ENCODE measurements at places on chromosomes 3 and 15.

DNA sequence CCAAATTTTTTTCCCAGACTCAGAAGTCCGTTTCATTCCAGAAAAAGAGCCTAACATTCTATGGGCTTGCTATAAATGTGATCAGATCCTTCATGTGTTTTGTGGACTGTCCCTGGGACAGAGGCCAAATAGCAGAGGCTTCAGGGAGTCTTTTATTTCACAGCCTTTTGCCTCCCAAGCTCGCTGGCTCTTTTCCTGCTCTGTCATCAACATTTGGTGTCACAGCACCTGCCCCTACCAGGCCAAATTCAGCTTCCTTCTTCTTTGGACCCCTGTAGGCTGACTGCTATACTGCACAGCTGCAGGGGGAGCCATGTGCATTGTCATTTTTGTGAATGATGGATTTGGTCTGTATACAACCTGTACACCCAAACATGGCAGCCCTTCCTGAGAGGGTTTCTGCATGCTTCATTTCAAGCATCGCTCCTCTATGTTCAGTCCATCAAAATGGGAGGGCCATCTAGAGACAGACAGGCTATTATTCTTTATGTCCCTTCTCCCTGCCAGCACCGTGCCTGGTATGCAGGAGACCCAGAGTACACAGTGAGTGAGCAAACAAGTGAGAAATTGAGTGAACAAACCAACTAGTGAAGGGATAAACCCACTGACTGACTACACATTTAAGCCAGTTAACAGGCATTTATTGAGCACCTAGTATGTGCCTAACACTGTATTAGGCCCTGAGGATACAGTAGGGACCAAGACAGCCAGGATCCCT is 17.9 kb upstream of the RPP14 start:
- DNase-seq = no peak

DNA sequence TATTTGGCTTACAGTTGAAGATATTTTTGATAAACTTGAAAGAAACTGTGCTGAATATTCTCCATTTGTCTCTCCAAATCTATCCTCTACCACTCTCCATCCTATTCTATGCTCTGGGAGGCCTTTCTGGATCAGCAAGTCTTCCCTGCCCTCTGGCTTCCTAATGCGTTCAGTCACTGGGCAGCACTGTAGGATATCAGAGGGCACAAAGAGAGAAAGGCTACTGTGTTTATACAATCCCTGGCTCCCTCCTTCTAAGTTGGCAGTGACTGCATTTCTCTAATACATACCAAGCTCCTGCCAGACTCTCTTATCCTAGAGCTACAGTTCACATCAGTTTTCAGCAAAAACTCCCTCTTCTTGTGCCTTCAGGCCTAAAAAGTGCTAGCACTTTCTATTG is 102.1 kb upstream of the FHIT start:
- DNase-seq = no peak

DNA sequence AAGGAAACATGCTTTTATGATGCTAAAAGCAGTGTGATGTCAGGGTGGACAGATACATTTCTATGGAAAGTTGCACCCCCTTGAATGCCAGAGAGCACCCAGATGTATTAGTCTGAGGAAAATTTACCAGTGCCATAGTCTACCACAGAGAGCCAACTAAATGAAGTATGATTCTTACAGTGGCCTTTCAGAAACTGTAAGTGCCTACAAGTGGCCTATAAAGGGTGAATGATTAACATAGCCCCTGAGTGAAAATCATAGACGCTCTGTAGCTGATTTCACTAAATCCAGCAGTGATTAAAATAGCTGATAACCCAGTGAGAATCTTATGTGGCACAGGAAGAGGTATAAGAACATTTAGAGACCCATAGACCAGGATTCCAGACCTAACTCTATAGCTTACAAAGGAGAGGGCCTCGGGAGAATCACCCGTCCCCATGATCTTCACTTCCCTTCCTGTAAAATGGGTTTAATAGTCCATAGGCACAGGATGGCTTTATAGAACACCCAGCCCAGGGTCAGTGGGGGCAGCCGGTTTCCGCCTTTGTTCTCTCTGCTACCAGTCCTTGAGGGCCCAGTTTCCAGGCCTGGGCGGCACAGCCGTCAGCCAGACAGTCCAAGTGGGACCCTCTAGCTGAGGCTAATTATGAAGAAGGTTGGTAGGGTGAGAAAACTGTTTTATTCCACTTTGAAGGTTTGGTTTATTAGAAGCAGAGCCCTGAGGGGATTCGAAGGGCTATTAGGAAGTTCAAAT is 35.5 kb upstream of the CACNA2D3 start:
- DNase-seq = no peak

DNA sequence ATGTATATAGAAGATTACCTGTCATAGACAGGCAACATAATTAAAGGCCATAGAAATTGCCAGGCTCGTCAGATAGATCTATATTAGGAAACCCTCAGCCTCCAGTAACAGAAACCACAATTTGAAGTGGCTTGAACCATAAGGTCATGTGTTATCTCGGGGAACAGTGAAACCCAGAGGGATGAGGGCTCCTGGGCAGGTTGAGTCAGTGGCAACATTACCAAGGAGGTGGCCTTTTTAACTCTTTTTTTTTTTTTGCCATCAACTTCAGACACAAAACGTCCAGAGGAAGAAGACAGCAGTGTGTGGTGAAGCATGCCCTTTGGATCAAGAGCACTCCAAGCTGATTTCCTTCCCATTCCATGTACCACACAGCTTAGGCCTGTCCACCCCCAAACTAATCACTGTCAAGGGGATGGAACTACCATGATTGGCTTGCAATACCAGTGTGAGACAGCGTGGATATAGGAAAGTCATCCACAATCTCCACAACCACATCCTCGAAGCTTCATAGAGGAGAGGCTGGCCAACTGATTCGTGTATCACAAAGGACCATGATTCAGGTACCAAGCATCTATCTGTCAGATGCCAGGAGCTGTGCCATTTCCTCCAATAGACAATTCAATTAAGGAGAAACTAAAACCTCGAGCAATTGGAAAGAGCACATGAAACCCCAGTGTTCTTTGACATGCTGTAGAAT is 999 bp upstream of the KIF7 start:
- DNase-seq = no peak

GRCh38 chr15:48564690-48565089 is 80.8 kb downstream of the FBN1 start:
- DNase-seq = no peak

- no peak for DNase-seq
Measured at GRCh38 chr15:81182756-81183438, 13.8 kb upstream of the IL16 start.

DNA sequence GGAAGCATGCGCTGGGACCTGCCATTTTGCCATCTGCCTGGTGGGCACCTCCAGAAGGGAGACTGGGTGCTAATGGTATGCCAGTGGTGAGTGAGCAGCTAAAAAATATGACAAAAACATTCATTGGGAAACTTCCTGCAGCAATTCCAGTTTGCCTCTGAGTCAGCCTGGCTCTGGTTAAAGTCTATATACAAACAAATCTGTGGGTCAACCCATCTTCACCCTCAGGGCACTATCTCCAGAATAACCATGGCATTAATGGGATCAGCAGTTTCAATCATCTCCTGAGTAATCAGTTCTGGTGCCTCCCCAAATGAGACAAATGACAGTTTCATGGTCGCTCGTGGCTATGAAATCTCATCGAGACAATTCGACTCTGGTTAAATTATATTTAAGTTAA is 21.5 kb downstream of the FRMD4B start:
- no peak for DNase-seq

DNA sequence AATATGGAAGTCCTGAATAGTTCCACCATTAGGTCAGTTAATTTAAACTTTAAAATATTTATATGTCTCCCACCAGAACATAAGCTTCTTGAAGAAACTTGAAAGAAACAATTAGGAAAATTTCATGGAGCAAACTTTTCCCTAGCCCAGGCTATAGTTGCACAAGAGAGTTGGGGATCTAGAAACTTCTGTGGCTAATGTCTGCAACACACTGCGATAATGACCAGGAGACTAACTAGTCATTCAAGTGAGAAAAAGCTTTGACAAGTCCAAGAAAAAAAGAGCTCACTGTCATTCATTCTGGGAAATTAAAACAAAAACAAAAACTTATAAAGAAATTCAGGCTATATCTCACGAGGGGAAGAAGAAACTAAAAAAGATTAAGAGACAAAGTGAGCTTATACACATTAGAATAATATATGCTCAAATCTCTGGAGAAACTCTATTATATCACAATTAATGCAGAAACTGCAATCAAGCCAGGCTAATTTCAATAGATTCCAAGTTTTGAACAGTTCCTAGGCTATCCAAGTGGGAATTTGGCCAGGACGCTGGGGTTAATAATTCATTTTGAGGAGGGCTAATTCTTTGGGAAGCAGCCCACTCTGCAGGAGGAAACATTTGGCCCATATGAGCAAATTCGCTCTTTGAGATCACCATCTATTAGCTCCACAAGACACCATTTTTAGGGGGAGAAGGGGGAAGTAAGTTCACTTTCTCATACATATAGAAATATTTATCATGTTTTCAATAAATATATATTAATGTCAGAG is 134.6 kb downstream of the MEIS2 start:
- no peak for DNase-seq

DNA sequence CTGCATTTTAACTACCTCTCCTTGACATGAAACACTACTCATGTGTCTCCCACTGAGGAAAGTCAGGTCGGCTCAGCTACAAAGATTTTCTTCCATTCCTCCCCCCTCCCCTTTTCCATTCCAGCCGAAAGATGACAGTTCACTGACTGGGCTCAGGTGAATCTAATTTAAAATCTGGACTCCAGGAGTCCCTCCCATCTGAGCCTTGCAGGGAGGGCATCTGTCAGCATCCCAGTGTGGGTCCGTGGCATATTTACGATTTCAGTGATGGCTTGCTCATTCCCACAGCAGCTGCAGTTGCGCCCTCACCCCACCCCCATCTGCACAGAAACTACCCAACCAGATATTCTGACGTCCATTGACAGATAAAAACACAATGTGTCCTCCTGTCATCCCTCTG is 153.7 kb upstream of the ARRDC4 start:
- no peak for DNase-seq

DNA sequence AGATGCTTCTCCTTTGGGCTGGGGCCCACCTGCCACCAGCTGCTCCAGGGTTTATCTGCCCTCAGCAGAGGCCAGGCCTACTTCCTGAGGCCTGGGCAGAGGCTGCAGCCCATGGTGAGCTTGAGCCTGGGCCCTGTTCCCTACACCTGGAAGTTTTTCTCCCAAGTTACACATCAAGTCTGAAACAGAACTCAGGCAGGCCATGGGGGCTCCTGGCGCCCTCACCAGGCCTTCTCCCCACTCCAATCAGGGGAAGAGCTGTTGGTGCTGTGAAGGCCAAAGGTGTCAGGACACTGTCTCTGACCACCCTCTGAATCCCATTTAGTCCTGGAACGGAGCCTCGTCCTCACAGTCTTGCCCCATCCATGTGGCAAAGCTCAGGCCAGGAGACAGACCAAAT is 7.3 kb downstream of the VWA5B2 start:
- no peak for DNase-seq

DNA sequence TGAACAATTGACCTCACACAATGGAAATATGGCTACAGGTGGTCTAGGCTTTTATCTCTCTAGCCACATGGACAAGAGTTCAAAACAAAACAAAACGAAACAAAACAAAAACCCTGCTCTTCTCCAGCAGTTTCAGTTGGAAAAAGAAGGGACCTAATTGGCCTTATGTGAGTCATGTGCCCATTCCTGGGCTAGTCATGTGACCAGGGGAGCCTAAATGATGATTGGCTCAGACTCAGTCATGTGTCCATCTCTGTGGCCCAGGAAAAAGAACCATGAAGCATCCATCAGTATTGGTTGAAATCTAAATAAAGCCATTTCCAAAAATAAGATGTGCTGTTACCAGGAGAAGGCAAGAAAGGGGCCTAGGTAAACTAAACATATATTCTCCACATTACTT is 96.8 kb downstream of the ANXA2 start:
- no peak for DNase-seq

Data from stimulated activated CD8-positive, alpha-beta memory T cell treated with anti-CD3 and anti-CD28 coated beads, Interleukin-7, amount 100 ng/mL, for 1 hour (primary cell).